ENCODE measurements at places on chromosomes 5 and 9.

DNA sequence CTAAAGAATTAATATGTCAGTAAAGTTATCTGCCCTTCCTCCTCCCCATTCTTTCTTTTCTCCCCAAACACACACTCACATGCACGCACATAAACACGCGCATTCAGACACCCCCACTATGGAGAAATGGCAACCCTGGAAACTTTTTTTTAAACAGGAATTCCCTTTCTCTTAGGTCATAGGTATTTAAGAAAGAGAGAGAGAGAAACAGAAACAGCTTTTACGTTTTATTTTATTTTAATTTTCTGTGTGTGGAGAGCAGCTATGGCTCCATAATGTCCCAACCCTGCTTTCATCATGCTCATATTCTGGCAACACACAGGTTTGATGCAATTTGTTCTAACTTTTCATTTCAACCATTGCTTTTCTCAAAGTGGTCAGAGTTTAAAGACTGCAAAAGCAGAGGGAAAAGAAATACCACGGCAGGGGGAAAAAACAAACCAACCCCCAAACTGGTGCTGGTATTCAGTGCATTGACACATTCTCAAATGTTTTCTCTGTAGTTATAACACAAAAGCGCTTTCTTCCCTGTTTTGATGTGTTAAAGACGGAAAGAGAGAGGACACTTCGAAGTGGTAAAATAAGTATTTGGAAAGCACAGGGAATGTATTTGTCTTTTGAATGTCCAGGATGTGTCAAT, 126.0 kb upstream of the TMEM161B start:
- no peak for DNase-seq

DNA sequence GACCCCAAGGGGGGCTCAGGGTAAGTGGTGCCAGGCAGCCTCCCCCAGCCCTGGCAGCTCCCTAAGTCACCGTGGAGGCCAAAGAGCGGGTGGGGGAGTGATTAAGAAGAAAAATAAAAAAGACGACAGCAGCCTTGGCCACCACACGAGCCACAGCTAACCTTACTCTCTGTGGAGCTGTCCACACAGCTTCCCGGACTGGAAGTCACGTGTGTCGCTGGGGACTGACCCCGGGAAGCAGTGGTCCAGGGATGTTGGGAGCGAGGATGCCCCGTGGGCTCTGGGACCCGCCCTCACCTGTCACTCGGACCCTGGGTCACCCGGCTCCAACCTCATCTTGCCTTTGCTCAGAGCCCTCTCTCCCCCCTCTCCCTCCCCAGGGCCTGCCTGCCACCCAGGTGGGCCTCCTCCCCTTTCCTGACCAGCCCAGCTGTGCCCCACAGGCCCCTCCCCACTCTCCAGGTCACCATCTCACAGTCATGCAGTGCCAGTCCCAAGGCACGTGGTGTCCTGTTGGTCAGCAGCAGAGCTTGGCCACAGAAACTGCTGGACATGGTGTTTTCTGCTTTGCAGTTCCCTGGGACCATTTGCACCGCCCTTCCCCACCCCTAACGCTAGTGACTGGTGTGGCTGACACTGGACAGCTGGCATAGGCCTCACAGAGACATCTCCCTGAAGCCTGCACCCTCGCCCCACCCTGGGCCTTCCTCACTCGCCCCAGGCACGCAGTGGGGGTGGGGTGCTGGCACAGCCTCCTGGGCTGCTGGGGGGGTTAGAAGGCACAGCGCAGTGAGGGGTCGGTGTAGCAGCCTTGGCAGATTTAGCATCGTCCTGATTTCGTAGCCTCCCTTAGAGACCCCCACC, 9.8 kb upstream of the EXOC3 start:
- DNase-seq, result no peak

DNA sequence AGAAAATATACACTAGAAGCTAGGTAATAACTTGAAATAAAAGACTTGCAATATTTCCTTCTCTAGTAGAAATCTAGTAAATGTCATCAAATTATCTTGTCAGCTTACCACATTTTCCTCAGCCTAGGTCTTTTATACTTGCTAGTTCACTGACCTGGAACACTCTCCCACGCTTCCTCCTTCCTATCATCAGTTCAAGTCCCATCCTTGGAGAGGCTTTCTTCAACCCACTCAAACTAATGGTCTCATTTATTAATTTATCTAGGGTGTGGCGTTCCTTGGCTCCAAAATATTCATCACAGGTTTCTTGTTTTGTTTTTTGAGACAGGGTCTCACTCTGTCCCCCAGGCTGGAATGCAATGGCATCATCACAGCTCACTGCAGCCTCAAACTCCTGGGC, 2.9 kb downstream of the FAM13B start:
- DNase-seq, result no peak

DNA sequence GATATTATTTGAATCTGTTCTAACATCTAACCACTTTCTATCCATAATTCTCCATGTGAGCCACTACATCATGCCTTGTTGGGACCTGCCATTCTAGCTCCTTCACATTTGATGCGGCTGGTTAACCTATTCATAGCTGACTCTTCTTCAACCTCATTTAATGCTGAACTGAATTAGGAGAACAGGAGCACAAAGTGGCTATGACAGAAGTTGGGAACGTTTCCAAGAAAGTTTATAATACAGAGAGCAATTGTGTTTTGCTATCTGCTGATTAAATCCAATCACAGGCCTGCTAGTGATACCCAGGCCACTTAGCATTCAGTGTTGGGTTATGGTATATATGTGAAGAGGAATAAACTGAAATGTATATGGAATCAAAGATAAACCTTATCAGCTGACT, 440.3 kb downstream of the PTPRD start:
- DNase-seq, result no peak

GRCh38 chr9:85038061-85038460, 368.5 kb downstream of the NTRK2 start:
- peak; percentile 57 for DNase-seq

- DNase-seq, result no peak
Observed at GRCh38 chr9:136363949-136364748, 605 bp upstream of the DNLZ start.

Data from substantia nigra (tissue), 51 donors.